ENCODE measurements at places on chromosomes 4 and X.

- DNase-seq = peak; percentile 13
Measured at GRCh38 chr4:38368613-38369012, 295.4 kb upstream of the KLF3 start.

GRCh38 chr4:40455340-40455902 lies 120.3 kb downstream of the CHRNA9 start:
- DNase-seq = no peak

- no peak for DNase-seq
Measured at GRCh38 chr4:1208970-1209704, 36.8 kb upstream of the SPON2 start.

DNA sequence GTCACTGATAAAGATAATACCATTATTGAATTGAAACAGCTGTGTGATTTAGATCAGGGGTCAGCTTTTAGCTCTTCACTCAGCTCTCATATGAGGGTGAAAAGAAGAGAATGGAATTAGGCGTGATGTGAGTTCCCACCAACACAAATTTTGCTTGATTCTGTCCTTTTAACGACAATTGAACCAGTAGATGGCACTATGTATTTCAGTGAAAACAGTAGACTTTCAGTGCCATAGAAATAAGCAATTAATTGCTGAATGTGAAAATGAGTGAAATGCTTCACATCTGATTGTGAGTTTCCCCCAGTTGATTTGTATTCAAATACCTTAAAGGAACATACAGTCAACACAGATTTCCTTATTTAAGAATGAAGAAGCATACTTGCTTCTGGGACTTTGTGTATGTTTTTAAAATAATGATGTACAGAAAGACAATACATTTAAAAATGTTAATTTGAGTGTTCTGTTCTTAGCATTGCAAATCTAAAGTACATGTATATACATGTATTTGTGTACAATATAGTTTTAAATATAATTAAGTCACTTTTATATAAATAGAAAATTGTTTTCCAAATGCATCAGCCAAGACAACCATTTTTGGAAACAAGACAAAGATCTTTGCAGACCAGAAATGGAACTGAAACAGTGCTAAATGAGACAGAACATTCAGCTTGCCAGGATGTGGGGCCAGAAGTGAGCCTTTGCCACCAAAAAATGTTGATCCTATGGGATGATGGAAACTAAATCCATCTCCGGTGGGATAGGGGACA lies 178.8 kb downstream of the SNCA start:
- DNase-seq = no peak

- DNase-seq = no peak
Measured at GRCh38 chr4:147733716-147734344, 1.9 kb downstream of the ARHGAP10 start.

DNA sequence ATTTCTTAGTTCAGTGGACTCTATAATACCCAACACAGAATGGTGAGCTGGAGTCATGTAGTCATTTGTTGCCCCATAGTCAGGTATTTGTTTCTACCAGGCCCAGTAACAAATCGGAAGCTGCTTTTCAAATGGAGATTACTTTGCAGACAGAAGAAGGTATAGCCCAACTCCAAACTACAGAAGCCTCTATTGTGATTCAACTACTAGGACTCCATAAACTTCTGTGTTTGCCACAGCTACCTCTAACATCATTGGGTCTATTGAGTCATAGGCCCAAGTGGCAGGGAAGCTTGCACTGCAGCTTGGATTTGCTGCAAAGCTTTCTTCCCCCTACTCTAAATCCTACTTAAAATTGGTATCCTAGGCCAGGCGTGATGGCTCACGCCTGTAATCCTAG lies 148.8 kb upstream of the STK26 start:
- no peak for DNase-seq

- peak; percentile 74 for DNase-seq
Measured at GRCh38 chr4:103498161-103499070, 221.4 kb downstream of the TACR3 start.

DNA sequence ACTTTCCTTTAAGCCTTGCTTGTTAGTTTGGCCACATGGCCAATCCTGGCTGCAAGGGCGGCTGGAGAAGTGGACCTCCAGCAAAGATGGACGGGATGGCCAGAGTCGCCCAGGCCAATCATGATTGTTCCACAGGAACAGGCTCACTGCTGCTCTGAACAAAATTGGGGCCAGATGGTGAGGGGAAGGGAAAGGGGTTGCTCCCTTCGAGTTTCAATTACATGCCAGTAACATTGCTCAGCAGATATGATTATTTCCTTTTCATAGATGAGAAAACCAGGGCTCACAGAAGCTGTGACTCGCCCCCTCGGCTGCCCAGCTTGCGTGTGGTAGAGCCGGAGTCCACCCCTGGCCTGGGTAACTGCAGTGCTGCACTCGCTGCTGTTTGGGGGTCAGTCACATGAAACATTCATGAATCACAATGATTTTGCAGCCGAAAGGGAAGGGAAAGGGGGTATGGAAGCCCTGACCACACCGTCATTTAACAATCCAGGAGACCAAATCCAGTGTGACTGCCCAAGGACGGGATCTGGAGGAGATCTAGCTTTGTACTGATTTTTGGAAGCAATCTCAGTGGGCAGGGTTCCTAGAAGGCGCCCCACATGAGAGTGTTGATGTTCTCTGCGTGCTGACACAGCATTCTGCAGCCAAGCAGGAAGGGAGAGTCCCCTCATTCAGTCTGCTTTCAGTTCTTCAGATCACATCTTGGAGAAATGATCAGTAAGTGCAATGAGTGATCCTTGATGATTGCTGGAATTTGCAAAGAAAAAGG lies 77.3 kb upstream of the MSX1 start:
- DNase-seq = no peak

GRCh38 chrX:63855896-63856295 lies 70.9 kb upstream of the ARHGEF9 start:
- no peak for DNase-seq

GRCh38 chr4:83043801-83044407 lies 8.9 kb downstream of the COPS4 start:
- DNase-seq = peak; percentile 37

DNA sequence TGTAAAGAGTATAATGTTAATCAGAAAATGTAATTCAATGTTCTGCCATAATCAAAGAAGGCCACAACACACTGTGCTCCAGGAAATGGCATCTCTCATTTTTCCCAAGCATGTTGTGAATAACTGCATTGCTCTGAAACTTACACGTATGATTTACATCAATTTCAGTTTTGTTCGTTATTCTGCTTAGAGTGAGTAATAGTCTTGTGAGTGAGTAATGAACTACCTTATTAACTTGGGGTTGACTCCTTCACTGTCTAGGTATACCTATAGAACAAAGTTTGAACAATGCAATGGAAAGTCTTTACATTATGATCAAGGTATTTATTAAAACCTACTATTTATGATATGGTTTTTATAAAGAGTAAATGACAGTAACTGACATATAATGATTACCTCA lies 17.8 kb upstream of the IBSP start:
- no peak for DNase-seq

DNA sequence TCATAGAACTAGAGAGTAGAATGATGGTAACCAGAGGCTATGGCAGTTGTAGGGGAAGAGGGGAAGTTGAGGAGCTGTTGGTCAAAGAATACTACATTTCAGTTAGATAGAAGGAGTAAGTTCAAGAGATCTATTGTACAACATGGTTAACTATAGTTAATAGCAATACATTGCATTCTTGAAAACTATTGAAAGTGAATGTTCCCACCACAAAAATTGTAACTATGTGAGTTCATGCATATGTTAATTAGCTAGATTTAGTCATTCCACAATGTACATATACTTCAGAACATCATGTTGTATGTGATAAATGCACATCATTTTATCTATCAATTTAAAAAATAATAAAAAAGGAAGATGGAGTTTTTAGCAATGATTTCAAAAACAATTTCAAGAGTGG lies 125.3 kb upstream of the IL15 start:
- DNase-seq = no peak

GRCh38 chrX:120244395-120244734 lies 6.2 kb upstream of the ZBTB33 start:
- no peak for DNase-seq

DNA sequence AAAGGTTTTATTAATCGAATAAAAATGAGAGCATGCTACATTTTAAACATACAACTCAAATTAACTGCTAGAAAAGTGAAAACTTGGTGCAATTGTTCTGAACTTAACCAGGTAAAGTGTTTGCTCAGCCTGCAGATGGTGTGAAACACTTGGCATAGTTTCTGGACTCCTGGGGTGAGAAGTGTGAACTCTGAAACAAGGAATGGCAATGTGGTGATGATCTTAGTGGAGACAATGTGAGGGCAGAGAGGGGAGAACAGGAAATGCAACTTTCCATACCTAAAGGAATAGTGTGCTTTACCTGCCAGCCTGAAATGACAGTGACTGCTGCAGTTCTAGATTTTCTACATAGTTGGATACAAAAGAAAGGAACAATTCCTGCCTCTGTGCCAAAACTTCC lies 57.4 kb downstream of the CCSER1 start:
- no peak for DNase-seq

DNA sequence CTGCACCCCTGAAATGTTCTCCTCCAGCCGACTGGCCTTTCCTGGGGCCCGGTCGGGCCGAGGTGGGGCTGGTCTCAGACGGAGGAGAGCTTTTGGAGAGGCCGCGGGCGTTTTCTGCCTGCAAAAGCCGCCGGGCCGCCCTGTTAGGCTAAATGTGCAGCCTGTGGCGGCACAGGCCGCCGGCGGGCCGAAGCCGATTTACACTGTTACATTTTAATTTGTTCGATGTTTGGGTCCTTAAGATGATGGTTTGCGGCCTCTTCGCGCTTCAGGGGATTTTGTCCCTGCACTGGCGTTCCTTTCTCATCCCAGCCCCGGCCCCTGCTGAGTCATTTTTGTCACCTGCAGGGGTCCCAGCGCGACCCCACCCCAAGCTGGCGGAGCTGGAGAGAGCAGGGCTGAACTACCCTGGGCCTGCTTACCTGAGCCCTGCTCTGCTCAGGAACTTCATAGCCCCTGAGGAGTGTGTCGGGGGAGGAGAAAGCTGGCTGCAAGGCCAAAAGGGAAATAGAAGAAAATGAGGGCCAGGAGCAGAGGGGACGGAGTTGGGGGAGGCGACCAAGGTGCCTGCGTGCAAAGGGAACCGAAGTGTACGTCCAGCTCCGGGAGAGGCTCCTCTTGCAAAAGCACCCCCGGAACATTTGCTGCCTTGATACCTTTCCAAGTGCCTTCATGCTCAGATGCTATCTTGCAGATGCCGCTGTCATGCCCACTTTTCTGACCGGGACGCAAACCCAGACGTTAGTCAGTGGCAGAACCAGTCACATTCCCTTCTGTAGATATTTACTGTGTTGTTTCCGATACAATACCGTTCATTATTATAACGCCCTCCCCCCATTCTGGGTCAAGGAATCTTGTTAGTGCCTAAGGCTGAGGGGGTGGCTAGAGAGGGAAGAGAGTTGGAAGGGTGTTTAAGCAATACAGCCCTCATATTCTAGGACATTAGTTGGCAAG lies 977 bp upstream of the RBBP7 start:
- DNase-seq = no peak

DNA sequence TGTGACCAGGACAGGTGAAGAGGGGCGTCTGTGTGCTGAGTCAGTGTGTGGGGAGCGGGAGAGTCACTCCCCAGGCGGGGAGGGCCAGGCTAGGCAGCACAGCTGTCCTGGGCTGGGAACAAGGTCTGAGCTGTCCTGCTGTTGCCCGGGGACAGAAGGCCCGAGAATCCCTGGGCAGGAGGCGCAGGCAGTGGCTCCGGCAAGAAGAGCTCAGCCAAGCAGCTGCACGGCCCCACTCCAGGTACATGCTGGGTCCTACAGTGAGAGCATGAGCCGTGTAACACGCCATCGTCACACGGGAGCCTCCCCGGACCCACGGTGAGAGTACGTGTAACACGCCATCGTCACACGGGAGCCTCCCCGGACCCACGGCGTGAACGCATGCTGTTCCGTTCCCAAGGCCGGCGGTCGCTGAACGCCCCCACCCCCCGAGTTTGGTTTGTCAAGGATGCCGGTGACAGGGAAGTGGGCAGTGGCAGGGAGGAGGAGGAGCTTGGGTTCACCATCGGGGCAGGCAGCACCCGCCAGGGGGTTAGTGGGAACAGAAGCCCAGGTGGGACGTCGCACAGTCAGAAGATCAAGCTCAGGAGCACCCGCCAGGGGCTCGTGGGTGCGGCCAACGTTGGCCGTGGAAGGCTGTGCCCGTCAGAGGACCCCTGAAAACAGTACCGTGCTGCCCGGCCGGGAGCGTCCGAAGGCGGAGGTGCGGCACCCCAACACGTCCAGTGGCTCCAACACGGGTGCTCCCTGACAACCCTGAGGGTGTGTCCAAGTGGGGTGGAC lies 15.6 kb downstream of the PPP2R3B start:
- DNase-seq = no peak

GRCh38 chr4:61992351-61992750 lies 792.2 kb downstream of the ADGRL3 start:
- DNase-seq = no peak

DNA sequence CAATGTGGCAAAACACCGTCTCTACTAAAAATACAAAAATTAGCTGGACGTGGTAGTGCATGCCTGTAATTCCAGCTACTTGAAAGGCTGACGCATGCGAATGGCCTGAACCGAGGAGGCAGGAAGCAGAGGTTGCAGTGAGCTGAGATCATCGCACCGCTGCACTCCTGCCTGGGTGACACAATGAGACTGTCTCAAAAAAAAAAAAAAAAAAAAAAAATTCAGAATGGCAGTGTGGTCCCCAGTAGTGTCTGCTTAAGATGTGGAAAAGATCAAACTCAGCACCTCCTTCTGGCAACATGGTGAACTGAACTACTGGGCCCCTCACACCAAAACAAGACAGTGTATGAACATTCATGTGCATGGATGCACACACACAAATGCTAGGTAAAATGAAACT lies 32.2 kb downstream of the SMS start:
- no peak for DNase-seq

- DNase-seq = no peak
Measured at GRCh38 chrX:37759351-37759750, 20.5 kb upstream of the CYBB start.

- no peak for DNase-seq
Measured at GRCh38 chr4:170157670-170158069, 67.9 kb upstream of the AADAT start.

DNA sequence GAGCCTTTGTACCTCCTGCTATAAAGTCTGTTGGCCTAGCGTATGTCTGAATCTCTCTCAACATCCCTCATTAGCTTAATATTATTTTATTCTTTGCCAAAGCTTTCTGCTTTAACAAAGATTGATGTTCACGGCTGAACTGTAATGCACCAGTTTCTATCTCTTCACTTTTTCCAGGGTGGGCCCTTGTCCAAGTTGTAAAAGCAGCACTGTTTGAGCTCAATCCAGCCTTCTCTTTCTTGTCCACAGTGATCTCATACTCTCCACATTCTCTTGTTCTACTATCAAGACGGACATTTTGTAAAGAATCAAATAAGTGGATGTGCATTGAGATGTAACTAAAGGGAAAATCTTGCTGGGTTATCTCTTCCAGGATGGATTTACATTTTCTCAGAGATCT lies 34.4 kb upstream of the RTL3 start:
- no peak for DNase-seq

DNA sequence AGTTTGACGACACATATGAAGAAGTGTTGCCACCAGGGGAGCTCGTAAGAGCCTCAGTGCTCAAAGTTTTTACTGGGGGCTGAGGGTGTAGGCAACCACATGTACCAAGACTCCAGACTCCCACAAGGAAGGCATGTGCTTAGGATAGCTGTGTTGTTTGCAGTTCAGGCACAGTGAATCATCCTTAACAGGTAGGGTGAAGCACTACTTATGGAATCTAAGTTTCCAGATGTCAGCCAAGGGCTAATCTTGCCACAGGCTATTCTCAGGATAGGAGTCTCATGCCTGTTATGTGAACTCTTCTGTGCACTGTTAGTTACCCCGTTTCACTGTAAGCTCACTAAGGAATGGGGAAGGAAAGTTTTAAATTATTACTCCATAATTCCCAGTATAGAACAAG lies 202.6 kb downstream of the TMA16 start:
- DNase-seq = peak; percentile 40
